Activated CD4-positive, alpha-beta T cell treated with anti-CD3 and anti-CD28 coated beads, Interleukin-2, amount 50 U/mL, for 24 hours (primary cell): ENCODE measurements at places on chromosomes 2 and 18.

DNA sequence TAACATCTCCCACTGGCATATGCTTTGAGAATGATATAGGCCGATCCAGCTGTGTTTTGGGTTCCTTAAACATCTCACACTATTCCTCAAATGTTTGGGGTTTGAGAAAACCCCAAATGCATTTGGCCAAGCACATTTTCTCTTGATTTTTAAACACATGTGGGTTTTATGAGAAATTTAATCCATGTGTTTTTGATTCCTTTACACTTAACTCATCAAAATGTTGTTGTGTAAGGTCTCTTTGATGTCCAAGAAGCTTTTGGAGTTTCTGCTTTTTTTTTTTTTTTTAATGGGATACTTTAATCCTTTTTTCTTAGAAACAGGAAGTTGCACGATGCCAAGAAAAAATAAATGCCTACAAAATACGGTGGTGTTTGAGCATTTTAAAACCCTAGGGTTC lies 339.8 kb upstream of the TCF4 start:
- no peak for DNase-seq

DNA sequence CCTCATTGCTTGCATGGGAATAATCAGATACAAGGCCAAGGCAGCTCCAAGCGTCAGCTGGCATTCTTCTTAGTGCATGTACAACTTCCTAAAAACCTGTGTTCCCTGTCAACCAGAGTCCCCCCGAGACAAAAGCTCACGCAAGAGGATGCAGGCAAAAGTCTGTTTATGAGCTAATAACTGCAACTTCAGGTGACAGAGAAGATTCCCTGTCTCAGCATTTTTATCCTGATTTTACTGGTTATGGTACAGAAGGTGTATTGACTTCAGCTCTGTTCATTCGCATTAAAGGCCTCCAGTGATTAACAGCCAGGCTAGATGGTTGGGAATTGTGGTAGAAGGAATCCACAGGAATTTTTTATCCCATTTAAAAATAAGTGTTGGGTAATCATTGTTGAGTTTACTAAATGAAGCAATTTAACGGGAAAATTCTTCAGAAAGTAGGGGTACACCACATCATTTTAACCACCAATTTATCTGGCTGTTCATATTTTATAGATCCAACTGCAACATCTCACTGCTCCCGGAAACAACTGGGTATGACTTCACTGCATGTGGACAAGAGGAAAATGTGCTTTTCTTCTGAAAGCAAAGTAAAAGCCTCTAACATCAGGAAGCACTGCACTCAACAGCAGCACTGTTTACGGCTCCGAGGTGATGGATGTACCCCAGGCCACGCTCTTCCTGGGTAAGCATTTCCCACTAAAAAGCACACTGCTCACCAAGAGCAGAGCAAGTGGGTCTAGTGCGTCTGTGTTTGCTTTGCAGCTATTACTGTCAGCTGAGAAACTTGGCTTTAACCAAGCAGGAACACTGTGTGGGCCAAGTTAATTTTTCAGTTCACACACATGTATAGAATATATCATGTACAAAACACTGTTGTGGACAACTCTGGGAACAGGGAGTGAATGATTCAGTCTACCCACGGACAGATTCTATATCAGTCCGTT lies 31.9 kb downstream of the CCBE1 start:
- no peak for DNase-seq

DNA sequence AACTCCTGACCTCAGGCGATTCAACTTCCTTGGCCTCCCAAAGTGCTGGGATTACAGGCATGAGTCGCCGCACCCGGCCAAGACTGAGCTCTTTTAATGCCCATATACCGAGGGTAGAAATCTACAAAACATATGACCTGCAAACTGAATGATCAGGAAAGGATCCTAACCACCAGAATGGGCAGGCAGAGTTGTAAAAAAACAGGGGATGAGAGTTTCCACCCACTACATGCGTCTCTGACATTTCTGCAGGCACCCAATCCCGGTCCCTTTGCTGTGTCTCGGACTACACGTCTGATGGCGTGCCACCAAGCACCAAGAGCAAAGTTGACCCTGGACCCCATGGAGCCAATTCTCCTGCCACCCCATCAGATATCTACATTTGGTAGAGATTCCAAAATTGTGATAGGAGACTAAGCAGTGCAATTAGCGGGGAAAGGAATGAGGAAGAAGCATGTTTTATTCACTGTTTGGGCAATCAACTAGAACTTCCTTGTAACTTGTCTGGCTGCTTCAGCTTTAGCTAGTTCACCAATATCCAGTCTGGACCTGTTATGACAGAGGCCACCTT lies 74.1 kb downstream of the ATP8B1 start:
- DNase-seq, result no peak

- DNase-seq, result no peak
Measured at GRCh38 chr2:232835687-232836208, 34.3 kb upstream of the SNORC start.

GRCh38 chr2:60252581-60253150 lies 300.8 kb downstream of the BCL11A start:
- no peak for DNase-seq

- DNase-seq, result no peak
Measured at GRCh38 chr2:196481324-196481697, 158.2 kb upstream of the CCDC150 start.

DNA sequence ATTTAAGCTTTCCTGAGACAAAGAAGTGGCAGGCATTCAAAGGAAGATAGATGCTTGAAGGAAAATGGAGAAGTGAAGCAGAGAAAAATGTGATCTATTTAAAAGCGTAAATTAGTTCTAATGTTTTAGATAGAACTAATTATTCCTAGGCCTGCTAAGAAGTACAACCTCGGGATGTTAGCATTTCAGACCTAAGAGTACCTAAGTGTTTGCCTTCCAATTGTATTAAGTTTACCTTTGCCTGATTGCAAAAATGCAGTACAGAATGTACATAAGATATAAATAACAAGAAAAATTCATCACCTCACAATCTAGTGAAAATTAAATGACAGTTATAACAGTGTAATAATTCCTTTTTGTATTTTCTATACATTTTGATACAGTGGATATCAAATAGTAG lies 71.1 kb upstream of the HNMT start:
- DNase-seq, result no peak

- DNase-seq, result no peak
Measured at GRCh38 chr18:25103468-25104155, 248.4 kb downstream of the ZNF521 start.

DNA sequence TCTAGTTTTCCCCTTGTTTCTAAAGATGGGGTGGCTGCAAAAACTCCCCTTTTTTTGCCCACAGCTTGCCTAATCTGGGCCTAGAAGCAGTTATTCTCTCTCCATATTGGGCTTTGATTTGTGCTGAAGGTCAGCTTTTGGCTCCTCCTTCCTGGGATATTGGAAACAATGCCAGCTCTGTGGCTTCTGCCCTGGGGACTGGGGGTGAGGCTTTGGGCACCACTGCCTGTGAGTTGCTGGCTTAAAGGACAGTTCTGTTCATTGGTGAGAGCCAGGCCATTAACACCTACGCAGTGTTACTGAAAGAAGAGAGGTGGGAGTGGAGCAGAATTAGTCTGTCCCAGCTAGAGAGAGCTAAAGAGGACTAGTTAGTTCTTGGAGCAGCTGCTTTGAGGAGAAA lies 4.3 kb downstream of the UBXN2A start:
- no peak for DNase-seq

- no peak for DNase-seq
Measured at GRCh38 chr2:19611491-19612332, 253.3 kb upstream of the OSR1 start.

DNA sequence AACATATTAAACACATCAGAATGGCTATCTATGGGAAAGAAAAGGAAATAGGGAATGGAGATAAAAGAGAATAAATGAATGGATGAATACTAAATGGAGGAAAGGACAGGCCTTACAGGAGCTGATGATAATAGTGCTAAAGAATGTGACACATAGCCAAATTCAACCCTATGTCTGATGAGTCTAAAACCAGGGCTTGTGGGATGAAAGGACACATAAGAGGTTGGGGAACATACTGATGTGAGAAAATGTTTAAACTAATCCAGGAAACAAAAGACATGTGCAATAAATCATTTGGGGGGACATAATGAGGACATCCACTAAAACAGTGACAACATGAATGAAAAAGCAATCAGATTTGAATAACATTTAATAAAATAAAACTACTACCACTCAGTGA lies 120.0 kb downstream of the DYM start:
- no peak for DNase-seq

DNA sequence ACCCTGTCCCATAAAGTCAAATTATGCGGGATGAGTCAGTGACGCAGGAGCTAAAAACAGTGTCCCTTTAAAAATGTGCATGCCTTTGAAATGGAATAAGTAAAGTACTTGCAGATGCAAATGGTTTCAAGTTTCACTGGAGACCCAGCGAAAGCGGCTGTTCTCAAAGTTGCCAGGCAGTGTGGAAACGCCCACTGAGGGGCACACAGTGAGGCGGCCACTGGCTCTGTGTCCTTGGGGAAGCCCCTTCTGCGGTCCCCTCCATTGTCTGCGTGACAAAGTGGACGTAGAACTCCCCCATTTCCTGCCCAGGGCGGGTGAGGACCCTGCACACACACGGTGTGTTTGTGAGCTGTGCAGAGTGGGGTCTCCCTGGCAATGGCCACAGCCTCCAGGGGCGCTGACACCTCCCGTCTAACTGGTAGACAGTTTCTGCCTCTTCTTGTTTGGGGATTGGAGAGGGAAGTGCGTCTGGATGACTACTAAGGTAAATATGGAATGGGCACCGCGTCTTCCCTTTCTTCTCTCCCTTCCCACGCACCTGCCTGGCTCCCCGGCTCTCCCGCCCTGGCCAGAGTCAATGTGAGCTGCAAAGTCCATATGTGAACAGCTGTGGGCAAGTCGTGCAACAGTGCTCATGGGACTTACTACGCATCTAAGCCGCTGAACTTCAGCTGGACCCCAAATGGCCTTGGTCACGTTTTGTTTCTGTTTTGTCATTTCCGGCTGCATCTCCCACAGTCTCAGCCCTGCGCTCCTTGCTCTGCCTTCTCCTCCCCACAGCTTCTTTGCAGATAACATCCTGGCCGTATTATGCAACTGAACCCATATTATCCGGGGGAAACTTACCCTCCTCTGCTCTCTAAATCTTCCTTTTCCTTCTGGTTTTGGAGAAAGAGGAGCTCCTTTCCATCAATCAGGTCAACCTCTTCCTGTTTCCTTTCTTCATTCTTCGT lies 33.7 kb upstream of the ZNF516 start:
- no peak for DNase-seq

DNA sequence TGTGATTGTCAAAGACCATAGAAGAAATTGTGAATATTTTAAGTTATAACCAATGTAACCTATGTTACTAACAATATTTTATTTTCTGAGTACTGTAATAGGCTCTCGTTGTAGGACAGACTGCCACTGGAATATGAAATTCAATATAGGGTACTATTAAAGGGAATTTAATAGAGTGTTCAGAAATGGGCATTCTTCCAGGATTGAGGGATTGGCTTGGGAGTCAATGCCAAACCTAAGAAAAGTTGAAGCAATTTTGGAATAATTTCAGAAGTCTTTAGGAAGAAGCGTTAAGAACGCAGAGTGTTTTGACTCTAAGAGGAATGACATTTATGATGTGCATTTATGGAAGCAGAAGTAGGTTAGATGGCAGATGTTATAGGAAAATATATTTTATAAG lies 79.0 kb downstream of the ACVR2A start:
- no peak for DNase-seq

GRCh38 chr2:100757621-100758394 lies 62.1 kb upstream of the NPAS2 start:
- no peak for DNase-seq
